ENCODE measurements at places on chromosomes 5 and 9. TPM values are rescaled to one million over a fixed set of nuclear protein-coding genes. Genes with fewer than 3 reads are reported as not detected.

The KIF27 gene
- 3.9 TPM for total RNA-seq

DNA sequence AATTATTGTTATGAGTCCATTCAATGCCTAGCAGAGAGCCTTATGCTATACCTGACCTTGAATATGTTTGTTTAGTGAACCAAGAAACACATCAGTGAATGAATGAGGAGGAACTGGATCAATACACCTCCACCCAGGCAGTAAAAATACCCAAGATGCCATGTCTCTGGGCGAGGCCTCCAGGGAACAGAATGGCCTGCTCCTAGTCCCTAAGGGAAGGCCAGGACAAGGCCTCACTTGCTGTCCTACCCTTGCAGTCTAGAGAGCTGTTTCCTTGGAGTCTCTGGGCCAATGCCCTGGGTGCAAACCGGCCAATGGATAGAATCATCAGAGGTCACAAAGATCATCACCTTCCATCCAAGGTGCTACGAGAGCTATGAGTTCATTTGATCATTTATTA, 26.1 kb downstream of the TNIP1 start:
- DNase-seq, result no peak

GRCh38 chr5:126377424-126377823, 45.8 kb upstream of the GRAMD2B start:
- DNase-seq, result no peak

GRCh38 chr9:23464275-23464674, 361.8 kb downstream of the ELAVL2 start:
- no peak for DNase-seq

GRCh38 chr9:14868772-14869583, 41.2 kb downstream of the FREM1 start:
- no peak for DNase-seq

DNA sequence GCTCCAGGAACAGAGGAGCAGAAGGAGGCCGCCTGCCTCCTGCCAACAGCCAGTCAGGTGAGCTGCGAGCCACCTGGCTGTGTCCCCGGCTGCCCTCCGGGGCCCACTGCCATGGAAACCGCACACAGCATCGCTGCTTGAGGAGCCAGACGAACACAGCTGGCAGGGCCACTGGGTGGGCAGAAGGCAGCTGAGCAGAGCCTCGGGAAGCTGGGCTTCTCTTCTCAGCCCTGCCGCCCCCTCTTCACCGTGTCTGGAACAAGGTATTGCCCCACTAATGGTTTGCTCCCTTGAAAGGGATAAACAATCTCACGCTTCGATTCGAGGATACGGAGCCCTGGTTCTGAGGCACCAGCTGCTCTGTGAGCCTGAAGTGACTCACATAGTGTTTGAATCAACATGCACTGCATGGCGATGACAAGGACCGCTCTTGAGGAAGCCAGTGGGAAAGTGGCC, 63.7 kb upstream of the RUFY1 start:
- DNase-seq, result no peak

DNA sequence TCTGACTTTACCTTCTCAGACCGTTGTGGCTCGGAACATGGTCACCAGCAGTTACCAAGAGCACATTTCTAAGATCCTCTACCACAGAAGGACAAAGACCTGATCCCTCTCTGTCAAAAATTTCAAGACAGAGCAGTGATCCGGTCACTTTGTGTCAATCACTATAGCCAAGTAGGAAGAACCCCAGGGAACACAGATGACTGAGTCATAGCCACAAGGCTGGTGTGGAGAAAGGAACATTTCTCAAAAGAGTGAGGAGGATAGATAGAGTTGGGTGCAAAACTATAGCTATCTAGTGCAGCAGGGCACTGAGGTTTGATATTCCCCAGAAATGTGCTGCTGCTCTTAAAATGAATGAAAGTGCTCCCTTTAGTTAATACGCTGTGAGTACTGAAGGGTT, 130.7 kb upstream of the SMIM23 start:
- DNase-seq, result no peak

- DNase-seq, result no peak
These were observed 417.5 kb upstream of the MEF2C start for GRCh38 chr5:89300426-89300970.

DNA sequence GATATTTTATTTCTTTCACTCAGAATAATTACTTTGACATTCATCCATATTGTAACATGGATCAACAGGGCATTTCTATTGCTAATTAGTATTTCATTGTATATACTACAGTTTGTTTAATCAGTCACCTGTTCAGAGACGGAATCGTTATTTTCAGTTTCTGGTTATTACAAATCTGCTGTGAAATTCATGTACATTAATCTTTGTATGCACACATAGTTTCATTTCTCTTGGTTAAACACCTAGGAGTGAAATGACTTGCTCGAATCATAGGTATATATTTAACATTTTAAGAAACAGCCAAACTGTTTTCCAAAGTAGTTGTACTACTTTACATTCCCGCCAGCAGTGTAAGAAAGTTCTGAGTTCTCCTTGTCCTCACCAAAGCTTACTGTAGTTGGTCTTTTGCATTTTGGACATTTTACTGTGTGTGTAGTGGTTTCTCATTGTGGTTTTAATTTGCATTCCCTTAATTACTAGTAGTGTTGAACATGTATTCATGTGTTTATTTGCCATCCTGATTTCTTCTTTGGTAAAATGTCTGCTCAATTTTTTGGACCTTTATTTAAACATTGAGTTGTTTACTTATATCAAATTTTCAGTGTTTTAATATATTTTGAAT, 198.2 kb downstream of the SAXO1 start:
- no peak for DNase-seq

Measured in WTC11 (cell line).